Sciatic nerve (tissue), 2 donors: ENCODE measurements at places on chromosomes 5 and 9.

- no peak for DNase-seq
These were observed 6.9 kb downstream of the UGT3A2 start for GRCh38 chr5:36059571-36060419.

- no peak for DNase-seq
These were observed 244.3 kb downstream of the TAF11L14 start for GRCh38 chr5:17878541-17878940.

GRCh38 chr9:138047469-138048040, 170.0 kb downstream of the CACNA1B start:
- DNase-seq: peak; percentile 19

GRCh38 chr5:173039964-173040363, 16.2 kb upstream of the CREBRF start:
- no peak for DNase-seq

DNA sequence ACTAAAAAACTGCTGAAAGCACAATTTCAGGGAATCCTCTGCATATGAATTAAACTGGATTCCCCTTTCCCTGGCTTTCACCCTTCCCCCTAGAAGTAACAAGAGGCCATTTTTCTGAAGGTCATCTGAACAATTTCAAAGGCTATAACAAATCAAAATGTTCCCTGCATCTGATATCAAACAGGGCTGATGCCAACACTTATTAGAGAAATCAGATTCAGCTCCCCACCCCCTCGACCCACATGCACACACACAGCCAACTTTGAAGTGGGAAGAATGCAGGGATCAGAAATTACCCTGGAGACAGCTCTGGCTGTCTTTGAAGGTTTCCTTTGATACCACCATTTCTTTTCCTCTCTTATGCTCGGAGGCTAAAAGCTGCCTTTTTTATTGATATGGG, 149.0 kb upstream of the RAPGEF1 start:
- DNase-seq: no peak

DNA sequence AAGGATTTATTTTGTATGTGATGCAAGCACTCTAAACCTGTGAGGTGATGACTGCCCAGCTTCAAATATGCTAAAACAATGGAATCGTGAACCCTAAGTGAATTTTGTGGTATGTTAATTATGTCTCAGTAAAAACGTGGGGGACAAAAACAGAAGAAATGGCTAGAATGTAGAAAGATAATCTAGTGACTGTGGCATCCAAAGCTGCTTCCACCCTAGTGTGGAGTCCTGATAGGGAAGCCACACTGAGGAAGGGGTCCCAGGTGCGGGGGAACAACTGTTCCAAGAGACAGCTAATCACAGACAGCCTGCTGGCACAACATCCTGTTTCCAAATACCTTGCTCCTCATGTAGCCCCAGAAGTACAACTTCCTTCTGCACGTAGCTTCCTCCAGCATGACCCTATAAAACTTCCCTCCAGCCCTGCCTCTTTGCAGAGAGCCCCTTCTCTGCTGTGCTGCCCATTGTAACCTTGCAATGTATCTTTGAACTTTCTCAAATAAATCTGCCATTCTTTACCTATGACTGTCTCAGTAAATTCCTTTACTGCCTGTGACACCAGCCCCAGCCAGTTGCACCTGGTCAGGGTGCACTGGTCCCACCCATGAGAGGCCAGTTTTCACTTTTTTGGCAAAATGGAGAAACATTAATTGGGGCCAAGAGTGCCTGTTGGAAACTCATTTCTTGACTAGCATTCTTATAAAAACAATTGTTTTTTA, 4.9 kb downstream of the GMCL2 start:
- DNase-seq: no peak

DNA sequence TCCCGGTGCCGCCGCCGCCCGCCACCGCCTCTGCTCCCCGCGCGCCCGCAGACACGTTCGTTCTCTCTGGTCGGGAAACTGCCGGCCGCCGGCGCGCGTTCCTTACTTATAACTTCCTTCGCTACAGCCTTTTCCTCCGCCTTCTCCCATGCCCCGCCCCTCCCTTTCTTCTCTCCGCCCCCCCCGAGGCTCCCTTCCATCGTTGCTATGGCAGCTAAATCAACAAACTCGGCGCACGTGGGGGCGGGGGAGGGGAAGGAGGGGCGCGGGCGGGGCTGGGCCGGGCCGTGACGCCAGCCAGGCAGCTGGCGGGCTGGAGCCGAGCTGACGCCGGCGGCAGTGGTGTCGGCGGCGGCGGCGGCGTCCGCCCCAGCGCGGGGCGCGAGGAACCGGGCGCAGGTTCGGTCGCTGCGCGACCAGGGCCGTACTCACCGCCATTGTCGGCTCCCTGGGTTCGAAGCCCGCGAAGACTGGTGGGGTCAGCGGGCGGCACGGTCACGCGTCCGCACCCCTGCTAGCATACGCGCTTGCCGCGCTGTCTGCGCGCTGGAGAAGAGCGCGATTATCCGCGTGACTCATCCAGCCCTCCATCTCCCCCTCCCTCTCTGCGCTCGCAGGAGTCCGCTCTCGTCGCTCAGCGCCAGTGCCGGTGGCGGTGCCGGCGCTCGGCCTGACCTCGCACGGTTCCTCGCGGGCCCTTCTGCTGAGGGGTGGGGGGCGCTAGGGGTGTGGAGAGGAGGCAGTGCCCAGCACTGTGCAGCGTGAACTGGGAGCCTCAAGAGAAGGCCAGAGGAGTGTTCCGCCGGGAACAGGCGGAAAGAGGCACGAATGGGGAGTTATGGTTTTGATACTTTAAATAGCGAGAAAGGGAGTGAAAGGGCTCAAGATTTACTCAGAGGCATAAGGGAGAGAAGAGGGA, at the start of gene KLF4:
Gene KLF4 (minus strand): TSS at position 83 of the 919 bp plus-strand sequence. CDS start 597 bp downstream, outside the sequence.
- DNase-seq: peak; percentile 96

DNA sequence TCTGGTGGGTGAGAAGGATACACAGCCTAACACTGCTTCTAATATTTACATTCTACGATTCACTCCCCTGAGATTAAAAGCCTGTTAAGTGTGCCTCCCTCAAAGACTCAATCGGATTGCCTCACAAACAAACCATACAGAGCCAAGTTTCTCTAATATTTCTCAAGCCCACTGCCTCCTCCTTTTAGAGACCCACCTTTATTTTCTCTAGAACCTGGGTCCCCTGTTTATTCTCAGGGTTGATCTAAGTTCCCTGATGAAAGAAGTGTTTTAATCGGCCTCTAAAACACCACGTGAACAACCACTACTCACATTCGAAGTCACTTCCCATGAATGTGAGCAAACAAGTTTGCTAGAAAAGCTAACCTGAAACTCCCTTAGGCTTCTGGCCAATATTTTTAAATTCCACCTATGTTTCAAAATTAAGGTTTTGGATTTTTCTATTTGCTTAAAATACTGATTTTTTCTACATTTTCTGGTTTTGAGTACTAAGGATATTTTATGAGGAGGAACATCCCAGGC, 76.5 kb downstream of the GLIS3 start:
- DNase-seq: no peak

DNA sequence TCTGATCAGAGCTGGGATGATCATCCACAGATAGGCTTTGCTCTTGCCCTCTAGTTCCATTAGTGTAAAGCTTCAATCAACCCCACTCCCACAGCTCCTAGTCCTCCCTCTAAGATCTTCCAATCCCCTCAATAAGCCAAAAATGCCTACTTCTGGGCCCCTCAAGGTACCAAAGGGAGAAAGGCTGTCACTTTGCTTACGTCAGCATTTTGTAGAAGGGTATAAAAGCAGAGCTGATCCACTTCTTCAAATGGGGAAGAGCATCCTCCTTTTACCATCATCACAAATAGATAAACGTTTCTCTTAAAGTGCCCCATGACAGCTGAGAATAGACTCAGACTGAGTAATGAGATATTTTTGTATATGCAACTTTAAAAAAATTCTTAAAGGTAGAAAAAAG, 13.1 kb upstream of the ADGRV1 start:
- no peak for DNase-seq
